ENCODE measurements at places on chromosomes 1 and 21.

- no peak for DNase-seq
Observed at GRCh38 chr1:84385347-84385746, 12.9 kb upstream of the DNASE2B start.

DNA sequence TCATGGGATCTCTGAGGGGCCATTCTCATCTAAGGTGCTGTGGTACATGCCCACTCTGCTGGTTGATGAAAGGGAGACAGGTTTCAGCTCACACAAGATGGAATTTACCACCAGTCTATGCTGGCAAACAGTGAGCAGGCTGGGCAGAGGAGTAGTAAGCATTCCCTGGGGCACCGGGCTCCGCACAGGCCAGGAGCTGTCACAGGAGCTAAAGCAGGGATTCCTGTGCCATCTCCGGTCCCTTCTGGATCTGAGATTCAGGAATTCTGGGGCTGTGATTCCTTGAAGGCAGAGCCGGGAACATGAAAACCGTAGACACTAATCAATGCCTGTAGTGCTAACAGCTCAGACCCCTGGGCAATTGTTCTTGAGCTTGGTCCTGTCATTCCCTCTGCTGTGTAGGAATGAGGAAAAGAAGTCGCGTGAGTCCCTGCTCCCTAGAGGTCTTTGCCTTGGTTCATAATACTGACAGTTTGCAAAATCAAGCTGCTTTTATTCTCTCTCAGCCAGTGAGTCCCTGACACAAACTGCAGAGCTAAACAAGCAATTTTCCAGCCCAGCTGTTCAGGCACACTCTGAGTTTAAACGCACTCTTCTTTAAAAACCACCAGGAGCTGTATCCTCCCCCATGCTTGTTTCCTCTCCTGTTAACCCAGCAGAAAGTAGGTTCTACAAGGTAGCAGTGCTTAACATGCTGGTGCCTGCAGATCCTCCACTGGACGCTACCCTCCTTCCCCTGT is 52.5 kb downstream of the MDM4 start:
- DNase-seq, result no peak

DNA sequence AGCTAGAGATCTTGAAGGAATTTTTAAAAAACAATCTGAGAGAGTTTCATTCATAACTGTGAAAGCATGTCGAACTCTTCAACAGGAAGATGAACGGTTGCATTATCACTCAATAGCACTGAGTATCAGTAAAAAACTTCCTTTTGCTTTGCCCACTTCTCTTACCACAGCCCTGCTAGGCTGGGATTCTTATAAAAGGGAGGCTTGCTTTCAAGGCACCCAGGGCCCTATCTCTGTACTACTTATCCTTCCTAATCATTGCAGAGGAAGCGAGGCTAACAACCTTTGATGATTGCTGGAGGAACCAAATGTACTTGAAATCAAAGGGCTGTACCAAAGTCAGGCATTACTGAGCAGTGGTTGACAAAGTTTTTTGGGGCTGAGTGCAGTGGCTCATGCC is 71.2 kb downstream of the SNRPE start:
- no peak for DNase-seq

DNA sequence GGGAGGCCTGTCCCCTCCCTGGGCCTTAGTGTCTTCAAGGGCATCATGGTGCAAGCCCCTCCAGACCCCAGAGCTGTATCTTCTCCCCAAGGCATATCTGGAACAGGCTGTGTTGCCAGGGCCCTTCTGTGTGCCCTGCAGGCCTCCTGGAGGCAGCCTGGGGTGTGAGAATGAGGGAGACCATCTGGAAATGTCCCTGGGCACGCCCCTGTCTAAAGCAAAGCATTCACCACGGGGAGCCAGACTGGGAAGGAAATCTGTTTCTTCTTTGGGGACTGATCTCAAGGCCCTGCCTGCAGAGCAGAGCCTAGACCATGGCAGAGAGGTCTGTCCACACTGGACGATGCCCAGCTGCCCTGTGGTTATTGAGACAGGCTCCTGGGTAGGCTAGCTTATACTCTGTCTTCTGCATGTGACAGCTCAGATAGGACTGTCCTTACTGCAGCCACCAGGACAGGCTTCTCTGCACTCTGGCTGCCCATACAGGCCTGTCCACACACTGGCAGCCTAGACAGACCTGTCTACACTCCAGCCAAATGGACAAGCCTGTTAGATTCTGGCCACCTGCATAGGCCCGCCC is 24.6 kb downstream of the PODN start:
- DNase-seq, result no peak

DNA sequence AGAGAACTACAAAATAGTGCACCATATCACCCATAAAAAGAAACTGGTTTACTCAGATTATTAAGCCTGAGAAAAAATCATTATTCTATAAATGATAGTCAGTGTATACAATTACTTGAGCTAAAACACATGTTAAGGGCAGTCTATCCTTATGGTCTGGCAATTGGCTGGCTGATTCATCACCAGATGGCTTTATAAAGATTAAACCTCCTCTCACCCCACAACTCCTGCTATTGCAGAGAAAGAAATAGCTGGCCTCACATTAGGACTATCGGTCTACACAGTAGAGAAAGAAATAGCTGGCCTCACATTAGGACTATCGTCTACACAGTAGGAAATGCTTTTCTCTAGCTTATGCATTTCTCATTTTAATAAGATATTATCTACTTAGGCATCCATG is 21.2 kb downstream of the CEP170 start:
- no peak for DNase-seq

DNA sequence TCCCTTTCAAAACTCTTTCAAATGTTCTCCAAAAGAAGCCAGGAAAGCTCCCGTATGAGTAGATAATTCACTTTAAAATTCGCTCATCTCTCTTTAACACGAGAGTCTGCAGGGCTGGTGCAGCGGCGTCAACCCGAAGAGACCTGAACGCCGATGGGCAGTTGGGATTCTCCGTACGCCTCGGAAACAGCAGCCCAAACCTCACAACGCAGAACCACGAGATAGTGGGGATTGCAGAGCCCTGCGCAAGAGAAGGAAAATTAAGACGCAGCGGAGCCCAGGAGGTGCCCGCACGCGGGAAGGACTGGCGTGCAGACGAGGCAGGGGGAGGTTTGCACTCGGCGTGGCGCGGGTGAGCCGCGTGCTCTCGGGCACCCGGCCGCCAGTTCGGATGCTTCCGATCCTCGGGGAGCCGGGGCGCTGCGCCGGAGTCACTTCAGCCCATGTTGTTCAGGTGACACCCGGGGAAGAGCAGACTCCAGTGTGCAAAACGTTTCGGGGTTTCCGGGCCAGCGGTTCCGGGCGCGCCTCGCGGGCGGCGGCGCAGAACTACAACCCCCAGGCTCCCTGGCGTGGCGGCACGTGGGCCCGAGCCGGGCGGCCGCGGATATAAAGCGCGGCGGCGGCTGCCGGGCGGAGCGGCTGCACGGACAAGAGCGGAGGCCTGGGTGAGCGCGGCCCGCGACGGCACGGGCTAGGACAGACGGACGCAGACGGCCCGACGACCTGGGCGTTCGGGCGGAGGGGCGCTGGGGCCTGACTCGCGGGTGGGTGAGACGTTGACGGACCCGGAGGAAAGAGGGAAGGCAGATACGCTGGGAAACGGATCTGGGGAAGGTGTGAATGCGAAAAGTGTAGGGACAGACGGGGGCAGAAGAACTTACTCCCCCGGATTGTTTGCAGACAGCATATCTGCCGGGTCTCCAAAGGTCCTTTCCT is at the start of gene NPL:
Gene NPL (plus strand): TSS at position 636 of the 939 bp plus-strand sequence. CDS start 4,599 bp downstream, outside the sequence.
- DNase-seq, result peak; percentile 77

GRCh38 chr1:36988741-36989193 is 45.5 kb downstream of the GRIK3 start:
- peak; percentile 50 for DNase-seq

- no peak for DNase-seq
Observed at GRCh38 chr1:170791941-170792340, 128.0 kb downstream of the PRRX1 start.

GRCh38 chr1:47434051-47434842 is 3.6 kb upstream of the FOXD2 start:
- no peak for DNase-seq
